ENCODE measurements at places on chromosomes 3 and 15. TPM values are rescaled to one million over a fixed set of nuclear protein-coding genes. Genes with fewer than 3 reads are reported as not detected.

HACD2 gene
- total RNA-seq, result 16.7 TPM

TRANK1 gene
- 14.9 TPM for total RNA-seq

GOLGA6L9 gene
- 1.1 TPM for total RNA-seq

CCPG1 gene
- 89.0 TPM for total RNA-seq

SOX14 gene
- not detected for total RNA-seq

RYR3 gene
- not detected for total RNA-seq

DAZL gene
- total RNA-seq, result not detected

MYL3 gene
- total RNA-seq, result not detected

LRRC2 gene
- total RNA-seq, result 0.13 TPM

HRH1 gene
- 13.9 TPM for total RNA-seq

All from aortic smooth muscle cell (primary cell).